SK-MEL-5 (cell line): ENCODE measurements at places on chromosomes 4 and X.

- DNase-seq: no peak
Observed at GRCh38 chrX:16258882-16259281, 91.6 kb downstream of the MAGEB17 start.

- no peak for DNase-seq
Observed at GRCh38 chrX:136936183-136936549, 55.6 kb upstream of the RBMX start.

GRCh38 chr4:25103418-25103817, 56.8 kb downstream of the SEPSECS start:
- no peak for DNase-seq

DNA sequence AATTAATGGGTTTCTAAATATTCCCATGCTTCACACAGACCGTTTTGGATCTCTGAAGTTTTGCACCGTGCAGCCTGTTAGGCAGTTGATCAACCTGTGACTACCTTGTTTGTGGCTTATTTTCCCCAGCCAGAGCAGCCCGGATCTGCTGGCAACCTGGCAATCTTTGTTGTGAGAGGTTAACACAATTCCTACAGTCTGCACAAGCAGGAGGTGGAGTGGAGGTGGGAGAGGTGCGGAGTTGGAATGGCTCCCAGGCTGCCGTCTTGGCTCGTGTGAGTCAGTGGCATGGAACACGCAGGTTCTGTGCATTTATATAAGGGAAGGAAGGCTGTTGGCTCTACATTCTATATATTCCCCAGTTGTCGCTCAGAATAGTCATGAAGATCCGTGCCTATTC, 70.9 kb upstream of the STOX2 start:
- DNase-seq: no peak

DNA sequence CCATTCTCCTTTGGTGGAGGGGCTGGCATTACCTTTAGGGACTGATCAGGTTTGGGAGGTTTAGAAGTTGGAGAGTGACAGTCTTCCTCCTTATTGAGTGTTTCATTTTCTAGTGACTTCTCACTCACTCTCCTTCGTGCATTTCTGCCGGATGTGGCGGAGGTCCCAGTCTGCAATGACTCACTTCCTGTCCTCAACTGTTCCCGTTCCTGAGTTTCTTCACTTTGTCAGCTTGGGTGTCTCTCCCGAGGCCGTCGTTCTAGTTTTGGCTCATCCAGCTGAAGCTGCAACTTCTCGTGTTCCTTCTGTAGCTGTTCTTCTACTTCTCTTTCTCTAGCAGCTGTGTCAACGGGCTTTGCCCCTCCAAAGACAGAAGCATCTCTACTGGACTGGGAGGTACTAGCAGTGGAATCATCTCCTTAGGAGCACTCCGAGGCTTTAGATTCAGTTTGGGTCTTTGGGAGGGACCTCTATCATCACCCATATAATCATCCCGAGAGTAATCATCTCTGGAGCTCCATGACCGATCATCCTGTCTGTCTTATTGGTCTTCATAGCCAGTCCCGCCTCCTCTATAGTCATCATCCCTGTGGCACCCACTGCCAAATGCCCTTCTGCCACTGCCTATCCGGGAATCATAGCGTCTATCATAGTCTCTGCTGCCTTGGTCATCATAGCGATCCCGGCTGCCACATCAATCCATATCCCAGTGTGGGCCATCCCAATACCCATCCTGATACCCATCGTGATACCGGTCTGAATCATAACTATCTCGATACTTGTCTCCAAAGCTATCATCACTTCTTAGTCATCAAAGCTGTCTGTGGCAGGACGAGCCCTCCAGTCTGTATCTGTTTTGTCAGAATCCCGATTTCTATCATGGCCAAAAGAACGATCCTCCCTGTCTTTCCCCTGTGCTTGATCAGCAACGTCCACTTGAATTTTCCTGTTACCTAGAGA, 35.3 kb upstream of the VSIG4 start:
- no peak for DNase-seq

- DNase-seq: no peak
Observed at GRCh38 chr4:1499465-1499864, 93.2 kb upstream of the NKX1-1 start.

DNA sequence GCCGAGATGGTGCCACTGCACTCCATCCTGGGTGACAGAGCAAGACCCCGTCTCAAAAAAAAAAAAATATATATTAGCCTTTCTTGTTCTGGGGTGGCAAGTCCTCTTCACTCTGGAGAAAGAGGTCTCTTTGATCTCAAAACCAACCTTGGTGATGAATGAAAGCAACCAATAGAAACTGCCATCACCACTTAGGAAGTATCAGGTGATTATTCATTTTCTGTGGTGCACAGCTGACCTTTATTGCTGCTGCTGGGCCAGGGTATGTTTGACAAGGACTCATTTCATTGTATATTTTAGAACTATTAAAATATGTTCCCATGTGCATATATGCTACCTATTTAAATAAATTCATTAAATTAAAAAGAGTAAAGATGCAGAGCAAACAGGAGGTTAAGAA, 76.0 kb upstream of the KIT start:
- no peak for DNase-seq

- DNase-seq: no peak
Observed at GRCh38 chr4:64016893-64017292, 392.4 kb downstream of the TECRL start.

- DNase-seq: no peak
Observed at GRCh38 chrX:120309873-120310705, 1.2 kb downstream of the TMEM255A start.

DNA sequence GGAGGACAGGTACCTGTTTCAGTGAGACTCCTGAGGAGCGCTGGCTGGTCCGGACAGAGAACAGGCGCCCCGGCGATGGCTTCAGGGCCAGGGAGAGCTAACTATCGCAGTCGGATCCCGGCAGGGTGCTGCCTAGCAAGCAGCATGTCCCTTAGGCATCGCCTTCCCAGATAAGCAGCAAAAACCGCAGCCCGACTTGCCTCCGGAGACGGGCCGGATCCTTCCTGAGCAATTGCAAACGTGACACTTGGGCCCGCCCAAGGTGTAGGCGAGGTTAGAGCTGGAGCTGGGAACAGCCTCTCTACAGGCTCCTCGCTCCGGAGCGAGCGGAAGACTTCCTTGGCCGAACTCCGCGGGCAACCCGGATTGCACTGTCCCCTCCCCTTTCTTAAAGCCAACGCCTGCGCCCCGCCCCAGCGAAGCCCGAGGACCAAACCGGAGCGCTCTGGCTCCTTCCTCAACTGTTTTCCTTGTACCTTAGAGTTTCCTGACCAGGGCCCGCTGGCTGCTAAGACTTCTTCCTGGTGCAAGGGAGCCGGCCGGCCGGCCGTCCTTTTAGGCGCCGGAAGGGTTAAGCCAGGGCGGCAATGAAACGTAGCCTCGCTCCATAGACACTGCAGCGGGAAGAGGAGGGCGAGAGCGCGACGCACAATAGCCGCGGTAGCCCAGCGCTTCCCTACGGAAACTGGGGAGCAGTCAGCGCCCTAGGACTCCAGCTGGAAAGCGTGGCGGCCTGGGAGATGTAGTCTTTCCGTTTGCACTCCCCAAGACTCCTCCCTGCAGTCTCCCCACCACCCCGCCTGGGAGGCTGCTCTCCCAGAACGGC, at the start of gene OPHN1:
Gene OPHN1 (minus strand): TSS at position 341 of the 826 bp plus-strand sequence. CDS start 475 bp downstream, outside the sequence.
- peak; percentile 61 for DNase-seq

DNA sequence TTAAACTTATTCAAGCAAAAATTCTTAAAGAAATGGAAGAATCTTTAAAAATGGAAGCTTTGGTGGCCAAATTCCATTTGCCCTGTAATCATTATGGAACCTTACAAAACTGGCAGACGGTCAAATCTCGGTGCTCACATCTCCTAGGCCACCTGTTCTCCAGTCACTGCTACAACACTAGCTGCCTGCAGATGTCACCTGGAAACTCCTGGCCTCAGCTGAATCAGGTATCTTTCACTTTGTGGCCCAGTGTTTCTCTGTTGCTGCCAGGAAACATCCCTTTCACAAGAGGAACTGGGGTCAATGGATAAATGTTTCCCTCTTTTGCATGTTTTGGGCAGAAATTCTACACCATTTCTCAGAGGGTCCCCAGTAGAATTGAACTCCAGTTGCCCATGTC, 4.2 kb upstream of the CXCL3 start:
- DNase-seq: no peak

DNA sequence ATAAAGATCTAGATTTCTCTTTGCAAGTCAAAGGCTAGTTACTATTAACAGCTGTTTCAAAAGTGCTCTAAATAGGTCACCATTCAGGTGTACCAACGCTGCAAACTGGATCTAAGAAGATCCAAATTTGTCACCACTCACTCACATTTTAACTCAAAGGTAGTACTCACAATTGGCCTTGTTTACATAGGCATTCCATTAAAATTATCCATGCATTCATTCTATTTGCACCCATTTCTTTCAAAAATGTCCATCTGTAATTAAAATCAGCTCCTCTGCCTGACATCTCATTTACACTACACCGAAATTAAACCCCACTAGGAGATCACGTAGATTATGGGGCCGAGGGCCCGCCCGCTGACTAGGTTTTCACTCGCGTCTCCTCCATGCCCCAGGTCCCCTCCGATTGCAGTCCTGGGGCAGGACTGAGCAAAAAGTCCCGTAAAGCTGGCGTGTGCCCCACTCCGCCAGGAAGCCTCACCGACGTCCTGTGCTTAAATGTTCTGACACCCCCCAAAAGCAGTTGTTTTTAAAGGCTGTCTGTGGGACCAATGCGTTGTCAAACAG, 1.3 kb upstream of the ING2 start:
- DNase-seq: no peak

DNA sequence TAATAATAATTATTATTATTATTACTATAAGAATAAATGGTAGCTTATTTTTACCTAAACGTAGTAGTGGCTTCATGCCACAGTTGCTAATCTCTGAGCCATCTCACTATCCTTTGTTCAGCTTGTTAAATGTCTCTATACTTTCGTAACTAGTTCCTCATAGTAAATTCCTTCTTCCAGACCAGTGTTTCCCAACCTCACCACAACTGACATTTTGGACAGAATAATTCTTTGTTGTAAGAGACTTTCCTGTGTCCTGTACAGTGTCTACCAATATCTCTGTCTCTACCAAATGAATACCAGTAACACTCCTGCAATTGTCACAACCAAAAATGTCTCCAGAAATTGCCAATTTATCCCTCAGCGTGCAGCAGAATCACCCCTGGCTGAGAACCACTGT, 1040.9 kb downstream of the DMD start:
- DNase-seq: peak; percentile 67

DNA sequence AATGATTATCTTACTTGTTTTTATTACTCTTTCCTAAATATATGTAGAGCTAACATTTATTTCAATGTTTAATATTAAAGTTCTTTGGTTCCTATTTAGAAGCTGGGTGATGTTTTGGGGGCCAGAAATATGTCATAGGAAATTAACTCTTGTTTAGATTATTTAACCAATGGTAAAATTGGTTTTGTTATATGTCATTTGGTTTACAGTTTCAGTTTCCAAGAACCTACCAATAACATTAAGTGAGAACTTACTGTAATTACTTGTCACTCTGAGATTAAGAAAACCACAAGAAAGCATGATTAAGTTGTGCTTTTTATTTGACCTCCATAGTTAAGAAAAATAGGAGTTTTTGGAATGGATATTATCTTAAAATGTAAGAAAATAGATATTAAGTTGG, 121.2 kb downstream of the NDST3 start:
- DNase-seq: no peak

DNA sequence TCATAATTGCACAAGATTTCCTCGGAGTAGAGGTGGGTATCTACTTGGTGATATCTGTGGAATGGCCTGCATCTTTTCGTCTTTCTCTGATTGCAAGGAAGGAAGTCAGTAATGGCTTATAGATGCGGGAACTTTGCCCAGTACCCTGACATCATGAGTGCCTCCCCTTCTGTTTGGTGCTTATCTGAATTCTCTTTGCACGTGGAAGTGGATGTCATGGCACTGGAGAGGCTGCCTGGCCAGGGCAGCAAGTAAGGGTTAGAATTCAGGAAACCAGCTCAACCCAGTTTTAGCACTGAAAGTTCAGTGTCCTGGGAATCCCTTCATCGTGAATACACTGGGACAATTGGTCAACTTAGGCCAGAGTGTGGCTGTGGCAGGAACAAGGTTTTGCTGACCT, 83.5 kb upstream of the RAPGEF2 start:
- no peak for DNase-seq

DNA sequence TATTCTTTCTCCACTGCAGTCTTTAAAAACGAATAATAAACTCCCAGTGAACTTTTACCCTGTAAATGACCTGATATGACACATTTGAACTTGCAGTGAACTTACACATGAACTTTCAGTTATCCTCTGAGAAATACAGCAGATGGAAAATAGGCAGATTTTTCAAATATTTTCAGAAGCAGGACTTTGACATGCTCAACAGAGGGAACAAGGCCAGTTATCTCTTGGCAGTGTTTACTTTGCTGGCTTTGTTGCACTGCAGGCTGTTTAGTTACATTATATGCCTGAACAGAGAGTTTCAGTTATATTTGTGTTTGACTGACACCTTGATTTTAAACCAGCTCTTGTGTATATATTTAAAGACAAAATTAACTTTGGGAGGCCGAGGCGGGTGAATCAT, 47.6 kb upstream of the FGG start:
- DNase-seq: no peak

GRCh38 chrX:117645639-117646038, 471.0 kb downstream of the KLHL13 start:
- DNase-seq: peak; percentile 5

- no peak for DNase-seq
Observed at GRCh38 chr4:89216866-89217265, 90.7 kb downstream of the GPRIN3 start.

DNA sequence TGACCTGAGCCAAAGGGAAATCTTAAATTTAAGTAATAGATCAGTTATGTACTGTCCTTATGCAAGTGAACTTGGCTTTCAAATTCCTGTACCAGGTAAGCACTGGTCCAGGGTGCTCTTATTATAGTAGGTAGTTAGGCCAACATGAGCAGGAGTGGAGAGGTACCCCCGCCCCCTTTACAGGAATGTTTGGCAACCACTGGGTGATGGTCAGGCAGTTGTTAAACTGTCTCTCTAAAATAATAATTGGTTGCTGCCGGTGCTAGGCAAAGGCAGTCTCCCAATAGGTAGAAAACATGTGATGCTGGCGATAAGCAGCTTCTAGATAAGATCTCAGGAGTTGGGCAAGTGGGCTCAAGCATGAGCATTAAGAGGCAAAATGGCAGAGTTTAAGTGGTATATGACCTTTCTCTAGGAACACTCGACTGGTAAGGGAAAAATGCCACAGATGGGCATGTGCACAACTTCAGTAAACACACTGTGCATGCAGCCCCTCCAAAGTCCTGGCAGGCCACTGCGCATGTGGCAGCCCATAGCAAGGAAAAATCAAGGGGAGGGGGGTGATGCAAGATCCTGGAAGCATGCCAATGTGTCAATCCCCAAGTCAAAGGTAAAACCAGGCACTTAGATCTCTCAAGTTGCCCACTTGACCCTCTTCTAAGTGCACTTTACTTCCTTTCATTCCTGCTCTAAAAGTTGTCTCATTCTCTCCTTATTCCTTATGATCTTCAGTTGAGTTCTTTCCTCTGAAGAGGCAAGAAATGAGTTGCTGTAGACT, 1239.7 kb downstream of the C4orf33 start:
- no peak for DNase-seq

GRCh38 chr4:109010521-109010920, 247.7 kb upstream of the ETNPPL start:
- DNase-seq: no peak
